ENCODE measurements at places on chromosomes 7 and 10.

DNA sequence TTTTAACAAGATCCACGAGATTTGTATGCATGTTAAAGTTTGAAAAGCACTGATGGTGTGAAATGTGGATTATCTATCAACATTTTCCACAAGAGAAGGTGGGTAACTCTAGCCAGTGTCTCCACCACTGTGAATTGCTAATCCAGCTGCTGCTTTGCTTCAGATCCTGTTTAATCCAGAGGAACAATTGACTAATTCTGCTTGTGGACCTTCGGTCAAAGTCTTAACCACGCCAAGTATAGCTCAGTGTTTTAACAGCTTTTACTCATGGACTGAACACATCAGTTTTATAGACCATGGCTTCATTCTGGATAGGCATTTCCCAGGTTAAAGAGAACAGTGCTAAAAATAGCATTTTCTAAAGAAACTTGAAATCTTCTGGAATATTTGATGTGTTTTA is 23.5 kb downstream of the ADK start:
- DNase-seq = no peak

GRCh38 chr10:454860-455259 is 234.6 kb downstream of the DIP2C start:
- no peak for DNase-seq

GRCh38 chr7:74193054-74193453 is 16.8 kb upstream of the LAT2 start:
- no peak for DNase-seq

DNA sequence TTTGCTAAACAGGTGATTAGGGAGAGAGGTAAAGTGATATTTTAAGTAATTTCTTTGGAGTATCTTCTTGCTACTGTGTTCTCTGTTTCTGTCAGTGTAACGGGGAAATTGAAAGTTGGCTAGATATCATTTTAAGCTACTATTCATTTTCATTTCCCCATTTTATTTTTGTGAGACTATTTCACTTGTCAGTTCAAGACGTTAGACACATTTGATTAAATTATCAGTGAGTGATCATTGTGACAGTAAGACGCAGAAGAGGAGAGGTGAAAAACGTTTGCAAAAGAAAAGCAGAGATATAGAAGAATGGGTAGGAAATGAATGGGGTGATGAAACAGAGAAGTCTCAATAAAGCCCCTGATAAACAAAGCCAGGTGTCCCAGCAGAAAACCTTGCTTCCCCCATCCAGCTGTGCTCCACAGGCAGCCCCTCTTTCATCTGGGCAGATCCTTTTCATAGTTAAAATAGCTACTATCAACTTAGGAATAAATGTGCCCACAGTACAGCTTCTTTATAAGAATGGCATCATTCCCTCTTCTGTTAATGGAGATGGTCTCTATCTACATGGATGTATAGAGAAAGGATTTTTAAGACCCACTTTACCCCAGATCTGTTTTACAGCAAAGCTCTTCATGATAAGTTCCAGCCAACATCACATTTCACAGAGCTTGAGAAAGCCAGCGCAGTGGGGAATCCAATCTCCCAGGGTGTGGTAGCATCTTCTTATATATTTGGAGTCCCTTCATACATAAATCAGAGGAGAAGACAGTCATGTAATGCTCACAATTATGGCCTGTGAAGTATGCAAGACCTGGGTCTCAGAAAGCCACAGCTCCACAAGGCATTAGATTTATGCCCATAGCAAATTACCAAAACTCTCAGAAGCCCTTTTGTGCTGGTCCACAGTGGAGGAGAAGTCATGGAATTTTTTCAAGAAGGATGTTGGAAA is 138.1 kb upstream of the ITGB1 start:
- DNase-seq = no peak

DNA sequence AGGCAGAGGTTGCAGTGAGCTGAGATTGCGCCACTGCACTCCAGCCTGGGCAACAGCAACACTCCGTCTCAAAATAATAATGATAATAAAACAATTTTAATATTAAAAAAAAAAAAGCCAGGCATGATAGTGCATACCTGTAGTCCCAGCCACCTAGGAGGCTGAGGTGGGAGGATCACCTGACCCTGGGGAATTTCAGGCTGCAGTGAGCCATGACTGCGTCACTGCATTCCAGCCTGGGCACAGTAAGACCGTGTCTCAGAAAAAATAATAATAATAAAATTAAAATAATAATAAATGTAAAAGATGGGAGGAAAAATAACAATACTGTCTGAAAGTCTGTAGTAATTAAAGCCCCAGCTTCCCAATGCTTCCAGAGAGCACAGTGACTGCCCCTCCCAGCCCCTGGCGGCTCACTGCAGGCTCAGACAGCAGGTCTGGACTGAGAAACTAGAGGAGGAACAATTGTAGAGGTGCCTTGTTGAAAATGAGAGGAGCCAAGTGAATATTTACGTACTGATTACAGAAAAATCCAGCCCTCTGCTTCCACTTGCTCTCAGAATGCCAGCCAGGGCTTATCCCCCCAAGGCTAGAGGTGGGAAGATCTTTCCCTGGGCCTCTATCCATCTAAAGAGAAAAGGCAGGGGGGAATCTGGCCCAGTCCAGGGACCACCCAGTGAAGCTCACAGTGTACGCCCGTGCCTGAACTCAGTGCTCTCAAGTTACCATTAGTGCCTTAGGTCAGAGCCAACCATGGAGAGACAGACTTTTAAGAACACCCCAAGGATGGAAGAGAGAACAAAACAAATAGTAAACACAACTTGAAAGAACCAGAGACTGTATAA is 112.8 kb downstream of the PARD3 start:
- no peak for DNase-seq

DNA sequence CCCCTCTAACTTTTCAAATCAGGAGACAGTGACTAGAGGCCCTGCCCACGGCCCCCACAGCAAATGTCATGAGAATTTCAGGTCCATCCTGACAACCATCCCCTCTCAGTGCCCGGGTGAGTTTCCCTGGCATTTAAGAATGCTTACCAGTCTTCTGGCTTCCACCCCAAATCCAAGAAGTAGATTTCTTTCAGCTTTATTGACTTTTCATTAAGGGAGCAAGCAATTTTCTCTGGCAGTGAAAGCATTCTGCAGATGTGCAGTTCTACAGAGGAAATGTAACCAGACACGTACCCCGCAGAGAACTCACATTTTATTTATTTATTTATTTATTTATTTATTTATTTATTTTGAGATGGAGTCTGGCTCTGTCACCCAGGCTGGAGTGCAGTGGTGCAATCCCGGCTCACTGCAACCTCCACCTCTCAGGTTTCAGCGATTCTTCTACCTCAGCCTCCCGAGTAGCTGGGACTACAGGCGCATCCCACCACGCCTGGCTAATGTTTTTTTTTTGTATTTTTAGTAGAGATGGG is 120.9 kb upstream of the KCTD7 start:
- DNase-seq = no peak

GRCh38 chr10:89347701-89348457 is 20.1 kb downstream of the IFIT3 start:
- DNase-seq = no peak

DNA sequence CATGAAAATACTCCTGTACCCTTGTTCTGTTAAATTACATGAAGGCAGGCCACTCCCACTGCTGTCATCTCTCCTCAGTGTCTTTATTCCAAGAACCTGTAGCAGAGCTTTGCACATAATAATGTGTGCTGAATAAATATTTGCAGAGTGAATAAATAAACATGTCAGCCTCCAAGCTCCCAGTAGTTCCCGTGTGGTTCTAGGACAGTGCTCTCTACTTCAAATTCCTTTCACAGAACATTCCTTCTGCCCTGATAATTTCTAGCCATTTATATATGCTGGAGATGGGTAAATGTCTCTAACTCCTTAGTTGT is 20.3 kb upstream of the HYAL4 start:
- DNase-seq = no peak

All from GM19239 (cell line).